ENCODE measurements at places on chromosomes 12 and 14.

DNA sequence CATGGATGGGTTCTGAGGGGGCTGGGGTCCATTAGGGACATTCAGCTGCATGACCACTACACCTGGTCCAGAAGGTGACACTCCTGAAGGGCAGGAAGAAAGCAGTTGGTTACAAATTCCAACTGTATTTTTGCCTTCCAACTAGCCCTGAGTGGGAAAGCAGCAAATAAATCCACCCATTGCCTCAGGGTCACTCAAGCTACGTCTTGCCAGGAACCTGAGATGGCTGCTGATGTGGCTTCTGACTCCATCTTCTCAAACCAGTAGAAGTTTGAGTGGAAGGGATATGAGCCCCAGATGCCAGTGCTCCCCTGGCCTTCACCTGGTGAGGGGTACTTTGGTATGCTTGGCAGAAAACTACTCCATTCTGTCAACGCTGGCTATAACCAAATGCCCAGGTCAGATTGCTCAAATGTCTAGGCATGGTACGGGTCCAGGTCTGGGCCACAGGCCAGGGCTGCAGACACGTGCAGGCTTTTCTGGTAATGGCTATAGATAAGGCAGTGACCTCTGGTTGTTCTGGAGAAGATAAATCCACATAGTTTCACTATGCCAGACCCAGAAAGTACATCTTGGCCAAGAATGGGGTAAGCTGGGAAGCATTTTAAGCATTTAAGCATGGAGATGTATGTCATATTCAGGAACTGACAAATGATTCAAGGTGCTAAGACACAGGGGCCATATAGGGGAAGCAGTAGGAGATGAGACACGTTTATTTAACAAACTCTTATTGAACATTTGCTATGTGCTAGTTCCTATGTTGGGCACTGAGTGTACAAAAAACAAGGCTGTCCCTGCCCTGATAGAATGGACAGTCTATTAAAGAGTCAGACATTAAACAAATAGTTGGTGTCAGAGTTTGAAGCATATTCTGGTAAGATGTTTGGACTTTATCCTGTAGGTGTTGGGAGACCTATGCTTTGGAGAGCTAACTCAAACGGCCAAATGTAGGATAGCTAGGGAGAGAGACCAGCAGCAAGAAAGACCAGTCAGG lies 8.3 kb upstream of the STAC3 start:
- H3K4me3 ChIP-seq, result no peak overlapping the region
- H3K27ac ChIP-seq, result no peak overlapping the region
- DNase-seq, result no peak

- H3K4me3 ChIP-seq, result no peak overlapping the region
- peaks cover 17% of the 10 kb centered on the region for H3K27me3 ChIP-seq
- no peak overlapping the region for H3K27ac ChIP-seq
- no peak for DNase-seq
- H3K4me1 ChIP-seq, result peaks cover 25% of the 10 kb centered on the region
These were observed 3.6 kb upstream of the WSB2 start for GRCh38 chr12:118064608-118065007.

- no peaks in the 10 kb centered on the region for H3K36me3 ChIP-seq
- no peak overlapping the region for H3K4me3 ChIP-seq
- no peak overlapping the region for H3K27ac ChIP-seq
- H3K4me1 ChIP-seq, result no peaks in the 10 kb centered on the region
- DNase-seq, result no peak
These were observed 24.7 kb downstream of the SERPINA3 start for GRCh38 chr14:94636744-94637412.

- no peaks in the 10 kb centered on the region for H3K27me3 ChIP-seq
- H3K4me3 ChIP-seq, result no peak overlapping the region
- DNase-seq, result no peak
- H3K36me3 ChIP-seq, result peaks cover 2% of the 10 kb centered on the region
These were observed 100.2 kb upstream of the ALX1 start for GRCh38 chr12:85179680-85180270.

DNA sequence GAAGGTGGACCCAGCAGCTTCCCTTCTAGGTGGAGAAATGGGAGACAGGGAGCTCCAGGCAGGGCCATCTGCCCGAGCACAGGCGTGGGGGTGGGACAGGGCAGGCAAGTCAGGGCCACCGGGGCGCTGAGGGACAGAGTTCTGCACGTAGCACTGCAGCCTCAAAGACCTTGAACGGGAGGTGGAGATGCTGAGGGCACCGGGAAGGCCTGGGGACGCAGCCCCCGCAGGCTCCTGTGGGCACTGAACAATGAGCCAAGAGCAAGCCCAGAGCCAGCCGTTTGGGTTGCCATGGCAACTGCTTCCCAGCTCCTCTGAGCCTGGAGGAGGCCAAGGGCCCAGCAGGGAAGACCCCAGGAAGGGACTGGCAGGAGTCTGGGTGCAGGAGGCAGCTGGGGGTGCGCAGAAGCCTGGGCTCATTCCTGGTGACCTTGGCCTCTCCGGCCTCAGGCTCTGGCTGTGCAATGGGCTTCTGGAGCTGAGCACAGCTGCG lies 3.4 kb downstream of the LBHD2 start:
- H3K4me1 ChIP-seq, result peaks cover 4% of the 10 kb centered on the region
- no peaks in the 10 kb centered on the region for H3K36me3 ChIP-seq
- peaks cover 7% of the 10 kb centered on the region for H3K27me3 ChIP-seq
- DNase-seq, result no peak
- no peak overlapping the region for H3K27ac ChIP-seq

- peaks cover 4% of the 10 kb centered on the region for H3K36me3 ChIP-seq
- no peak overlapping the region for H3K4me3 ChIP-seq
- H3K27ac ChIP-seq, result no peak overlapping the region
- H3K27me3 ChIP-seq, result no peaks in the 10 kb centered on the region
- DNase-seq, result no peak
These were observed 63.9 kb downstream of the TGFB3 start for GRCh38 chr14:75917946-75918335.

DNA sequence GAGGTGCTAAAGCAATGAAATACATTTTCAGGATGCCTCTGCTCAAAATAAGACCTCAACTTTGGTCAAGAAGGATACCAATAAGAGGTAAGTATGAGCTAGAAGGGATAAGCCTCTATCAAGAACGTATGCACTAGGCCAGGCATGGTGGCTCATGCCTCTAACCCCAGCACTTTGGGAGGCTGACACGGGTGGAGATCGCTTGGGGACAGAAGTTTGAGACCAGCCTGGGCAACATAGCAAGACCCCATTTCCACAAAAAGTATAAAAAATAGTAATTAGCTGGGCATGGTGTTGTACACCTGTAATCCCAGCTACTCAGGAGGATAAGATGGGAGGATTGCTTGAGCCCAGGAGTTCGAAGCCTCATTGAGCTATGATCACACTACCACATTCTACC lies 94.7 kb downstream of the PRKAB1 start:
- no peak for DNase-seq
- H3K27ac ChIP-seq, result no peak overlapping the region
- H3K4me1 ChIP-seq, result no peaks in the 10 kb centered on the region

DNA sequence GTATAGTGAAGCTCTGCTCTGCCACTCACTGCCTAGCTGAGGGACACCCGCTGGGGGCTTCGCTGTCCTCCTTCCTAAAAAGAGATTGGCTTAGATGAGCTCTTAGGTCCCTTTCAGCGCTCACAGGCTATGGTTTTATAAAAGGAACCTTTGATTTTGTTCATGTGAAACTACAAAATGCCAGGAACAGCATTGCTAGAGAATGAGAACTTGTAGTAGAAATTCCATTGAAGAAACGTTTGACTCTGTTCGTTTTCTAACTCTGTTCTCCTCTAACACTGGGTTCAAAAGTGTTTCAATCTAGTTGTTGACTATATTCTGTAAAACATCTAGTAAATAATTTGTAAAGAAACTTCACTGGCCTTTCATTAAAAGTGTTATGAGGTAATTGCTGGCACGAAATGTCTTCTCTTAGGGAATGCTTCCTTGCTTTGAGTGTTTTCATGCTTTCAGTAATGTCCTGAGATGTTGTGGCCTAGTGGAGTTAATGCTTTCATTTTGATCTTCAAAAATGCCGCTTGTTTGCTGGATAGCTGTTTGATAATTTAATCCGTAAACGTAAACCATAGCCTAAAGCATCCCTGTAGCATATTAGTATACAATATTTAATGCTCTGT lies 1.6 kb downstream of the MARK3 start:
- no peak for DNase-seq
- peak overlapping the region; percentile 98 for H3K27ac ChIP-seq

DNA sequence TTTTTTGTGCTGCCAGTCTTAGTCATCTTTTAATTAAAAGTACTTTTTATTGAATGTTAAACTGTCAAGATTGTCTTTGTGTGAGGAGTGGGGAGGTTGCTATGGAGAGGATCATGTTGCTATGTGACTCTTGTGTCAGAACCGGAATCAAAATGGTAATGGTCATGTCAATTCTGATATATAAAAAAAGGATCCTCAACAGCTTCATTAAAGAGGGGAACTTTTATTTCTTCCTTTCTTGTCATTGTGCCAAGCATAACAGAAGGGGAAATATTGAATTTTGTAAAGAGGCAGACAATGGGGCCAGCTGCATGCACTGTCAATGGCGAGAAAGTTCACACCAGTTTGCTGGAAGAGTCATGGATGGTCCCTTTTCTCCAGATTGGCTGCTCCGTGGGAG lies 564.8 kb downstream of the VRK1 start:
- peak overlapping the region; percentile 56 for H3K27ac ChIP-seq
- no peaks in the 10 kb centered on the region for H3K27me3 ChIP-seq
- H3K36me3 ChIP-seq, result no peaks in the 10 kb centered on the region
- H3K4me1 ChIP-seq, result peaks cover 4% of the 10 kb centered on the region
- DNase-seq, result no peak

GRCh38 chr12:130702966-130703732 lies 12.9 kb downstream of the RIMBP2 start:
- H3K4me3 ChIP-seq, result no peak overlapping the region
- no peaks in the 10 kb centered on the region for H3K4me1 ChIP-seq
- no peak overlapping the region for H3K27ac ChIP-seq
- peaks cover 28% of the 10 kb centered on the region for H3K27me3 ChIP-seq
- no peak for DNase-seq

Measured in effector memory CD8-positive, alpha-beta T cell (primary cell).